ENCODE measurements at places on chromosomes 1 and 21.

DNA sequence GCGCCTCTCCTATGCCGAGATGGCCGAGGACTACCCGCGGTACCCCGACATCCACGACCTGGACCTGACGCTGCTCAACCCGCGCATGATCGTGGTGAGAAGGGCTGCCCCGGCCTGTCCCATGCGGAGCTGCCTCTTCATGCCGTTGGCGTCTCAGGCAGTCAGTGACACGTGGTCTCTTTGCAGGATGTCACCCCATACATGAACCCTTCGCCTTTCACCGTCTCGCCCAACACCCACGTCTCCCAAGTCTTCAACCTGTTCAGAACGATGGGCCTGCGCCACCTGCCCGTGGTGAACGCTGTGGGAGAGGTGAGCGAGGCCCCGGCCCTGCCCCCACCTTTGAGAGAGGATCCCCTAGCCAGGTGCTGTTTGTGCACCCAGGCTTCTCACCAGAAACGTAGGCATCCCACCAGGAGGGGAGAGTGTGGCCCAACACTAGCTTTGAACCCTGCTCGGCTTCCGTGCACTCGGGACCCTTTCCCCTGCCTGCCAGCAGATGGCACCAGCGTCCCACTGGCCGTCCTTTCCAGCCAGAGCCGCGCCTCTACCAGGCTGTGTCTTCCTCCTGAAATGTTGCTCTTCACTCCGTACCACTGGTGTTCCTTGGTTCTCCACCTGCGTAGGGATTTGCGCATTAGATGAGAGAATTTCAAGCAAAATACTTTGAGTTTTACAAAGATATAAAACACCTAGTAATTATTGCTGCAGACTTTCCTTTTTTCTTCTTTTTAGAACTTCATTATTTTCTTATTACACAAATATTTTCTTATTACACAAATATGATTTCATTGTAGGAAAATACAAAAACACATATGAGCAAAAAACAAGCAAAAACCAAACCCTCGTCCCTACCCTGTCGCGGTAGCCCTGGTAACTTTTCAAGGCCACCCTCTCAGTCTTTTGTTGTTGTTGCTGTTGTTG is 9.0 kb downstream of the NPPA start:
- peak; percentile 71 for DNase-seq

DNA sequence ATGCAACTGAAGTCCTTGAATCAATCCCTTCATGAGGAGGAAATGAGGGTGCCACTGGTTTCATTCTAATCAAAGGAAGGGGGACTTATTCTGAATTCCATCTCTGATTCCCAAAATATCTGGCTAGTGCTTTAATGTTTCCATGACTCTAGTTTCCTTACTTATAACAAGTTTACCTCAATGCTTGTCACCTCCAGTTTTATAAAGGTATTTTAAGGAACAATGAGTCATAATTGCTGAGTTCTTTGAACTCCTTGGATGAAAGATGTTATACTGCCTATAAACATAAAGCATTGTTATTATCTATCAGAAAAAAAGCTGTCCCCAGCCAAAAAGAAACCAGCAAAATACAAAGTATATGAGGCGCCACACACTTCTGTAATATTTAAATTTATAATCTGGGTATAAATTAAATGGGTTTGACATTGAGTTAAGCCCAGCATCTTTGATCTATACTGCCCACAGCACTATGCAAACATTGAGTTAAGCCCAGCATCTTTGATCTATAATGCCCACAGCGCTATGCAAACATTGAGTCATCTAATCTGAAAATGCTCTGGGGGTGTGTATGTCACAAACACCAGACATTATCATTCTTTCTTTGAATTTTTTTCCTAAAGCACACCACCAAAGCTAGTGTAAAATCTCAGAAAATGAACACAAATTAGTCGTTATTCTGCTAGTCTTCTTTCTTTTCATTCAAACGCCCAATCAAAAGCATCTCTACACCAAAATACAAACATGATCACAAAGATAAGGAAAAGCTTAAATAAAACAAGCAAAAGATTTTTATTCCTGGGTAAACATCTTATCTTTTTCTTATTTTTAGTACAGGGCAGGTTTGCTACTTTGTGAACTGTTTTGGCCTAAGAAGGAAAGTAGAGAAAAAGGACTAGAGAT is 11.5 kb upstream of the CXADR start:
- no peak for DNase-seq

DNA sequence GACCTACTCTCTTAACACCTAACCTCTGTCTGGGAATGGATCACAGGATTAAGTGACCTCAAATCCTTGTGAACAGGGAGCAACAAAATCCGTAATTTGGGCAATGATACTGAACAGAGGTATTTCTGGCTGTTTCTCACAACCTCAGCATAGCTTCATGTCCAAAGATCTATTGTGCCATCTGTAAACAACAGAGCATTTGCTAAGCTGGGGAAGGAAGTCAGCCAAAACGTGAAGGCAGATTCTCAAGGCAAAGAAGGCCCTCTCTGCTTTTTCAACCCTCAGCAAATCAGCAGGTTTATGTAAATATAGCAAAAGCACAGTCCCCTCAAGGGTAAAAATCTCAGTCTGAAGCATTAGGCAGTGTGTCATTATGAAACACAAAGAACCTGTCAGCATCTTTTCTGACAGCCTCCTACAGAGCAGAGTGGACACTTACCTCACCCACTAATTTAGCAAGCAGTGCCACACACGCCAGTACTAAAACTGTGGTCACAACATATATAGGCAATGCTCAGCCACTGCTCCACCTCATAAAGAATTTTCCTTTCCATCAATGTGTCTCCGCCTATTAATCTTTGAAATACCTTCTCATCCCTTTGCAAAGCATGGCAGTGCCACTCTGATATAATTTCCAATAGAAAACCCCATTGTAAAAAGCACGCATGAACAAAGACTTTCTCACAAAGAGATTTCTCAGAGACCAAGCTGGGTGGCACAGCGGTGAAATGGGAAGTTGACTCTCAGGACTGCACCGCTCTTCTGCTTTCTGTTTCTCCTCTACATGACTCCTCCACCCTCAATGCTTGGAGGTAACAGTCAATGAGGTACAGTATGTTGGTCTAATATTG is 188.0 kb downstream of the RERE start:
- no peak for DNase-seq

GRCh38 chr1:76925825-76926224 is 58.5 kb downstream of the ST6GALNAC5 start:
- no peak for DNase-seq

Measured in SHP77 (cell line).